ENCODE measurements at places on chromosomes 5 and 9.

DNA sequence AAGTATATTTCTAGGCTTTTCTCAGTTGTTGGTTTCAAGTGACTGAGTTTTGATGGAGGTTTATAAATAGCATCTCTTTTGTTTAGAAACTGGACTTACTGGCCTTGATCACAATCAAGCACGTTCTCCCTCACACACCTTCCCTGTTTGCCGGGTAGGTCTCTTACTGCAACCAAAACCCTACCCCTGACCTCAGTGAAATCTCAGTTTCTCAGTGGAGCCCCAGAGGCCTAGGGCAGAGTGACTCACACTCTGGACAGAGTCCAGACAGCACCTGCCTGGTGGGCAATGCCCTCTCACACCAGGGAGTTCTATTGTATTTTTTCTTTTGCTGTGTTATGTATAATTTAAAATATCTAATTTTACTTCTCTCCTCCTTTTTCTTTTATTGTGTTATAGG lies 48.4 kb upstream of the EPB41L4B start:
- DNase-seq, result no peak

GRCh38 chr5:135481387-135481786 lies 29.2 kb upstream of the TIFAB start:
- no peak for DNase-seq

DNA sequence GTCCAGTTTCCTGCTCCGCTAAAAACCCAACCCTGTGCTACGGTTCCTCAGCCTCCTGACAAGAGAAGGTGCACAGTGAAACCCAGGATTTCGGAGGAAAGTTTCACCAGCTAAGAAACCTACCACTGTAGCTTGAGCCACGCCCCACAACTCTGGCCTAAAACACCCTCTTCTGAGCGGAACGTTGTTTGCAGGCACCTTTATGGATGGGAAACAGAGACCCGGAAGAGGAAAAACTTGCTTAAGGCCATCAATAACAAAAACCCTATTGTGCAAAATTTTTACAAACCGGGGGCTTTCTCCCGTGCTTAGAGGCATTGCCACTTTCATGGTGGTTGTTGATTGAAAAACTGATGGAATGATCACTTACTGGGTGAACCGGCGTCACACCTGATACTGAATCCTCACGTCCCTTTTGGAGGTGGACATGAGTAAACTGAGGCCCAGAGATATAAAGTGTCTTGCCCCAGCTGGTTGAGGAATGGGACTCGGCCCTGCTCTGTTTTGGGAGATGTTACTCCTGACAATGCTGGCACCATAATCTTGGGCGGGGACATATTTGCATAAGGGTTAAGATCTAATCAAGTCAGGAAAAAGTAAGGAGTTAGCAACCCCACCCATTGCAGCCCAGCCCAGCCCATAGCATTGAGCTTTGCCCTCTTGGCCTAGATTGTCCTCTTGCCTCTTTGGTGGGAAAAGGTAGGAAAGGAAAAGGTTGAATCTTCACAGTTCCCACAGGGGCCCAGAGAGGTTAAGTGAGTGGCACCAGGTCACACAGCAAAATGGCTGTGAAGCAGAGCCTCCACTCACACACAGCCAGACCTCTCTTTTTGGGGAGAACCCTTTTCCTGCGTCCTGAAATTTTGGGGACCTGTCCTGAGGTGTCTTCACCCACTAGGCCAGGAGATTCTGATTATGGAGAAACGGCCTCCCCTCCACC lies 23.2 kb upstream of the PTGS1 start:
- no peak for DNase-seq

DNA sequence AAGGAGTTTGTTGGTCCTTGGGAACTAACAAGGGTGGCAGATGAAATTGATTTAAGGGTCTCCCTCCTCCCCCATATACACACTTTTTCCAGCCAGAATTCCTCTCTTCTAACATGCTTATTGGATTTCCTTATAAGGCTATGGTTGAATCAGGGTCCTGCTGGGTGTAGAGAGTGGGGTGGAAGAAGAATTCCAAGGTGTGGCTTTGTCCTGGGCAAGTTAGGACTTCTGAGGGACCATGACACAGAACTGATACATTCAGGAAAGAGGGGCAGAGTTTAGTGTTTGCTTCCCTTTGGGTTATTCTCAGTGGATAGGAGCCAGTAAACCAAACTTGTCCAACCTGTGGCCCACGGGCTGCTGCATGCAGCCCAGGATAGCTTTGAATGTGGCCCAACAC lies 116.5 kb downstream of the SNX18 start:
- DNase-seq, result no peak

DNA sequence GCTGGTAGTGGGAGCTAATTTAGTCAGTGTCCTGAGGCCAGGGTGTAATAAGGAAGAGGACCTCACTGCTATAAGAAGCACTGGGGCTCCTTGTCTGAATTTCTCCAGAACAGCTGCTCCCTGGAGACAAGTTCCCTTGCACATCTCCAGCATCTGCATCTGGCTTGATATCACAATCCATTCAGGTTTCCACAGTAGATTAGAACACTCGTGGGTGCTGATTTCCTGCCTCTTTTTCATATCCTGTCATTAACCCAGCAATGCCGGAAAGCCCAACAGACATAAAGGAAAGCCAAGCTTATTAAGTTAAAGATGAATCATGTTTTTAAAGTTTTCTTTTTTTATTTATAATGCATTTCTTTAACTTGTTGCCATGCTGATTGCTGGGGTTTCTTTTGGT lies 232.3 kb upstream of the WWC1 start:
- DNase-seq, result no peak

DNA sequence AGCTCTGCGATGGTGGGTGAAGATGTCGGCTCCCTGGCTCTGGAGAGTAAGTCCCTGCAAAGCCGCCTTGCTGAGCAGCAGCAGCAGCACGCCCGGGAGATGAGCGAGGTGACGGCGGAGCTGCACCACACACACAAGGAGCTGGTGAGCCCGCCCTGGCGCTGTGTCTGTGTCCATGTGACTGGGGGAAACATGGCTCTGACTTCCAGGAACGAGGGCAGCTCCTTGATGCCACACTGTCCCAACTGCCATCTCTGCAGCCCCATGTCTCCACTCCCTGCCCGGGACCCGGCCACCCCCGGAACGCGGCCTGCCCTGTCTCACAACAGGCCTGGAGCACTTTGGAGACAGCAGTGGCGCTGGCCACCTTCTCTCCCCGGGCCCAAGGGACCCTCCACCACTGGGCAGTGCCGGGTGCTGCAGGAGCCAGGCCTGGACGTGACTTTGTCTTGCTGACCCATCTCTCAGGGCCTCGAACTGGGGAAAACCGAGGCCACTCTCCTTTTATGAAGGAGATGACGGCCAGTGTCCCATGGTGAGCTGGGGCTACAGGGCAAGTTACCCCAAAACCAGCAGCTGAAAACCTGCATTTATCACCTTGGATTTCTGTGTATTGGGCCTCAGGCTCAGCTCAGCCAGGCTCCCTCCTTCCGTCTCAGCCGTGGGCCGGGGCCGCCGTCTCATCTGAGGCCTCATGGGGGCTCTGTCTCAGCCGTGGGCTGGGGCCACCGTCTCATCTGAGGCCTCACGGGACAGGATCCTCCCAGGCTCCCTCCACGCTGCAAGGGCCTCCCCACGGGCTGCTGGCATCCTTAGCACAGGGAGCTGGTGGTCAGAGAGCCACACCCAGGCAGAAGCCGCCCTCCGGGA lies 28.6 kb downstream of the CEP72 start:
- DNase-seq, result no peak

GRCh38 chr9:129576546-129577543 lies 44.1 kb downstream of the C9orf50 start:
- no peak for DNase-seq

GRCh38 chr5:69043655-69043996 lies 50.2 kb upstream of the SLC30A5 start:
- DNase-seq, result no peak

GRCh38 chr9:118028225-118028624 lies 324.0 kb downstream of the TLR4 start:
- no peak for DNase-seq

DNA sequence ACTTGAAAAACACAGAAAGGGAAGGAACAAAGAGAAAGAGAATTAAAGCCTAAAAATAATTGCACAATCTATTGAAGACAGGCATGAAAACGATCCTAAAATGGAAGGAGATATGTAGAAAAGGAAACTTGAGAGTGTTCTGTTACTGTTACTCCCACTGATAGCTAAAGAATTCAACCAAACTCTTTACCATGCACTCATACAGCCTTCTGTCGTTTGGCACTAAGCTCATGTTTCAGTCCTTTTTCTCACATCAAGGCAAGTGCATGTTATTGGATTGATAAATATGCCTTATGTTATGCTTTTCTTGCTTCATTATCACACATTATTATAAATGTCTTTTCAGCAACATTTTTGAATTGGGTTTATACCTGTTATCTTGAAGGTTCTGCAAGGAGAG lies 696.5 kb downstream of the EFNA5 start:
- no peak for DNase-seq

- no peak for DNase-seq
Measured at GRCh38 chr9:624935-625500, 216.5 kb upstream of the DMRT1 start.

DNA sequence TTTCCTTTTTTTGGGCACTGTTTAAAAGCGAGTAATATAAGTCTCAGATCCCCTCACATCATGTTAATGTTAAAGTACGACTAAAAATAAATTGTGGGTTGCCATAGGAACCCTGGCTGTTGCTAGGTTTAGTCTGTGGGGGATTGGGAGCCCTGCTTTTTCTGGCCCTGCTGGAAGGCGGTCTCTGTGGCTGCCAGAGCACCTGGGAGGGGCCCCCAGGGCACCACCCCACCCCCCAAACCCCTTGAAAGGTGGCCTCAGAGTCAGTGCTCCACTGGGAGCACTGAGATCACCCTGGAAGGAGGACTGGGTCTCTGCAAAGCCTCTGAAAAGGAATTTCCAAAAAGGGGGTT lies 66.2 kb upstream of the NEURL1B start:
- no peak for DNase-seq

GRCh38 chr5:179194941-179195381 lies 134.8 kb downstream of the ZNF354C start:
- DNase-seq, result no peak

DNA sequence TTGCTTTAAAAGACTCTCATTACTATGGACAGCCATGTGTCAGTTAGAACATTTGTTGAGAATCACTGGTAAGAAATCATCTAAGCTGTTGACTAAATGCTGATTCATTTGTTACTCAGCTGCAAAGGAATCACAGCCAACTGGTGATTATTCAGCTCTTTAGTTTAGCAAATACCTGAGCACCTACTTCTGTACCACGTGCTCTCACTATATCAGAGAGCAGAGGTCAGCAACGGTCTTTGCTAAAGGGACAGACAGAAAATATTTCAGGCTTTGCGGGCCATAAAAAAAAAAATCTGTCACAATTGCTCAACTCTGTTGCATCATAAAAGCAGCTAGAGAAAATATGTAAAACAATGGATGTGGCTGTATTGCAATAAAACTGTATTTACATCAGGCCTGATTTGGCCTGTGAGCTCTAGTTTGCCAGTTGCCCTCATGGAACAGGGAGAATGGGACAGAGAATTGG lies 377.6 kb downstream of the DNAH5 start:
- DNase-seq, result no peak

GRCh38 chr5:98402130-98402529 lies 371.3 kb upstream of the RGMB start:
- DNase-seq, result no peak

- no peak for DNase-seq
Measured at GRCh38 chr9:35905051-35905781, 786 bp upstream of the HRCT1 start.

DNA sequence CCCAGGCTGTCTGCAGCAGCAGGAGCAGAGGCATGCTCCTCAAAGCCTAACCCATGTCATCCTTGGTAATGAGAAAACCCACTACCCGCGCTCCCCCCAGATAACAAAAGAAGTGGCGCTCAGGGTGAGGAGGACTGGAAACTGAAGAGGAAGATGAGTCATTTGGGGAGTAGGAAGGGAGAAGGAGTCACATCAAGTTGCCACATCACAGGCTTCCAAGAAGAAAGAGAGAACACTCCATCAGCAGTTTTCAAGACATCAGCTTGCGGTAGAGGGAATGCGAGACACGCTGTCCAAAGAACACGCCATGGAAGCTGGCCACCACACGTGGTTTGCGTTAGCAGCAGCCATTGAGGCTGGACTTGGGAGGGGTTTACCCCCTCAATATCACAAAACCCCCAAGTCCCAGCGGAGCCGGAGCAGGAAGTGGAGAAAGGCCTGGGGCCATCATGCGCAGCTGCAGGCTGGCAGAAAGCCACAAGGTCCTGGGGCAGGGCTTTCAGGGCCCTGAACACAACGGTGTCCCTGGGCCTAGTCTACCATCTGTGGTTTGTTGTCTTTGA lies 41.5 kb downstream of the SH3PXD2B start:
- peak; percentile 16 for DNase-seq

DNA sequence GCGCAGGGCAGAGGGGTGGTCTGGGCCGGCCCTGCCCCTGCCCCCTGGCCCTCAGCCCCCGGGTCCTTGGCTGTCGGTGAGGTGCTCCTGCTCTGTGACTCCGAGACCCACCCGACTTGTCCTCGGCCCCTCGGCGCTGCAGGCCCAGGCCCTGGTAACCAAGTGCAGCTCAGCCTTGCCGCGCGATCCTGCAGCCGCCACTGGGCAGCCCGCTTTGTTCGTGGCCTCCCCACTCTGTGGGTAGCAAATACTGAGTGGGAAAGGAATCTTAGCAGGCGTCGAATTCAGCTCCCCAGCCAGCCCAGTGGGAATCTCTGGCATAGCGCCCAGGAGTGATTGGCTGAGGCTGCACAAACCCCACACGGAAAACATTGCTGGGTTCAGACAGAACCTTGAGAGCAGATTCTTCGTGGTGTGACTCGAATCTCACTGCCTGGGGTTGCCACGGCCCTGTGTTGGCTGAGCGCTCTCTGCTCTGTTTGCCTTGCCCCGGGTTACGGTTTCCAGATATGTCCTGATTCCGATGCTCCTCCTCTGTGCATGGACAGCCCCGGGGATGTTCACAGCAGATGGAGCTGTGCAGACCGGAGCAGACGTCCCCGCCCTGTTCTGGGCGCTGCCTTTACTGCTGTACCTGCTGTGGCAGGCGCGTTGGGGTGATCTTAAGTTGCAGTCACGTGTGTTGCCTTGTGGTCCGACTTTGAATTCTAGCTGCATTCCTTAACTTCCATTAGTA lies 13.4 kb upstream of the EXOC3 start:
- DNase-seq, result no peak

DNA sequence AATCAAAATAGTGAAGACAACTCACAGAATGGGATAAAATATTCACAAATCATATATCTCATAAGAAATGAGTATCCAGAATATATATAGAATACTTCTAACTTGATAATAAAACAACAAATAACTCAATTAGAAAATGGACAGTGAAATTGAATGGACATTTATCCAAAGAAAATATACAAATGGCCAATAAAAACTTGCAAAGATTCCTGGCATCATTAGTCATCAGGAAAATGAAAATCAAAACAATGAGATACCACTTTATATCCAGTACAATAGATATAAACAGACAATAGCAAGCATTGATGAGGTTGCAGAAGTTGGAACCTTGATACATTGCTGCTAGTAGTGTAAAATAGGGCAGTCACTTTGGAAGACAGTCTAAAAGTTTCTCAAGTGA lies 12.8 kb upstream of the TLR4 start:
- no peak for DNase-seq

- DNase-seq, result no peak
Measured at GRCh38 chr5:66307647-66308241, 163.6 kb downstream of the SREK1 start.
